ENCODE measurements at places on chromosomes 12 and 14.

DNA sequence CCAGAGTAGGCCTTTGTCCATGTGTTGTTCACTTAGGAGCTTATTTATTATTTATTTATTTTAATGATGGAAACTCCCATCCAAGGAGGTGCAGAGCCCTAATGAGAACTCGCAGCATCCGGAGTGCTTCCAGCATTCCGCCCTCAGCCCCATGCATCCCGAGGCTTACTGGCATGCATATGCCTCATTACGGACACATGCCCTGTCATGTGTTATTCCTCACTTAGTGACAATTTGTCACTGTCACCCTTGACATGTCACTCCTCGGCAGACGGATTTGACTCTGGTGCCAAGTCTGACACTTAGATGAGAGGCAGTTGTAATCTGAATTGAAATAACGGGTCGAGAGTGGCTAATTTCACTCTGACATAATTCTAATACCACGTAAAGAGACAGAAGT lies 132.8 kb downstream of the VRK1 start:
- no peak for DNase-seq

- DNase-seq: no peak
Measured at GRCh38 chr12:93572712-93573551, 457 bp downstream of the SOCS2 start.

DNA sequence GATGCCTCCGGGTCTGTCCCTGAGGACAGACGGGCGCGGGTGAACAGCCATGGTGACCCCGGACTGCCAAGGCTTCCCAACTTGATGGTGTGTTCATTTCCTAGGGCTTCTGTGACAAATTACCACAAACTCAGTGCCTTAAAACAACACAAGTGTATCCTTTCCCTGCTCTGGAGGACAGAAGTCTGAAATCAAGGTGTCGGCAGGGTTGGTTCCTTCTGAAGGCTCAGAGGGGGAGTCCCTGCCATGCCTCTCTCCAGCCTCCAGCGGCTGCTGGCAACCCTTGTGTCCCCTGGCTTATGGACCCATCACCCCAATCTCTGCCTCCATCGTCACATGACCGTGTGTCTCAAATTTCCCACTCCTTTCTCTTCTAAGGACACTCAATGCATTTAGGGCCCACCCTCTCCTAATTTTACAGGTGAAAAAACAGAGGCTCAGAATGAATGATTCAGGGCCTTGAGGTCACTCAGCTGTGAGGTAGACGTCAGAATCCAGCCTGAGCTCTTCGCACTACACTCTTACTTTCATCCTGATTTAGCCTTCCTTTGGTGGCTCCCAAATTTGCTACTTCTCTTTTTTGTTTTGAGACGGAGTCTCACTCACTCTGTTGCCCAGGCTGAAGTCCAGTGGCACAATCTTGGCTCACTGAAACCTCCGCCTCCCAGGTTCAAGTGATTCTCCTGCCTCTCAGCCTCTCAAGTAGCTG lies 45.4 kb downstream of the VCPKMT start:
- no peak for DNase-seq

GRCh38 chr12:12784116-12784515 lies 1.3 kb upstream of the APOLD1 start:
- no peak for DNase-seq

DNA sequence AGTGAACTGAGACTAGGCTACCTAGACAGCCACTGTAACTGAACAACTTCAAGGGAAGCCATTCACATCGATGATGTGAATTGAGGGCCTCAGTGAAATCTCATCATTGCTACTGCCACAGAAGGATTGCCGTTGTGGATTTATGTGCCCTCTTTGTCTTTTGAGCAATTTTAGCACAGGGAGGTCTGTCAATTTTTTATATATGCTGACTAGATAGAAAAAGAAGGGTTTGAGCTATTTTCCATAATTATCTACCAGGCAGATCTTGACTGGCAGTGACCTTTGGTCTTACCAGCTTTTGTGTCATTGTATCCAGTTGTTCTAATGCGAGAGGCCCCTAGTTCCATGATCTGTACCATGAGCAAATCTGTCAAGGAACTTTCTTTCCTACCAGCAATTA lies 179.4 kb downstream of the ERC1 start:
- DNase-seq: no peak

- DNase-seq: no peak
Measured at GRCh38 chr12:121366063-121366459, 13.8 kb upstream of the ANAPC5 start.

DNA sequence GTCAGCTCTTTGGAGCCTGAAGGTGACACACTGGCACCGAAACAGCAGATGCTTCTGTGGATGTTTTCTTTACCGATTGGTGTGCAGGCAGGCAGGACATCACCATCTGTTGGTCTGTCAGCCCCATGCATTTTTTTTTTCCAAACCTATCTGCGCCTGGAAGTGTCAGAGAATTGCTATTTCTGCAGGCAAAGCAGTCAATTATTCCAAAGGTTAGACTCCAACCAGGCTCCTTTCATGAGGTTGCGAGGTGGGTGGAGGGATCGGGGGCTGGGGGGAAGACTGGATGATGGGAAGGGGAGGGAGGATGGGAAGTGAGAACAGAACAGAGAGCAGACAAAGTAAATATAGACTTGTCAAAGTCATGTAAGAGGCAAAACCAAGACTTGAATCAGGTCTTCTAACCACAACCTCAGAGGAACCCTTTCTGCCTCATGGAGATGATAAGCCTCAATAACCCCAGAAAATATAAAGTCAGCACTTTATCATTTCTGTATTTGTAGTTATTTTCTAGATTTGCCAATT lies 117.7 kb downstream of the OTOGL start:
- DNase-seq: no peak

GRCh38 chr14:51643140-51643539 lies 8.6 kb upstream of the FRMD6 start:
- DNase-seq: no peak

GRCh38 chr12:91618281-91618680 lies 435.7 kb upstream of the DCN start:
- DNase-seq: no peak

- DNase-seq: no peak
Measured at GRCh38 chr12:49892732-49893317, 10.9 kb downstream of the FAIM2 start.

- no peak for DNase-seq
Measured at GRCh38 chr12:38601949-38602348, 285.4 kb downstream of the ALG10B start.

DNA sequence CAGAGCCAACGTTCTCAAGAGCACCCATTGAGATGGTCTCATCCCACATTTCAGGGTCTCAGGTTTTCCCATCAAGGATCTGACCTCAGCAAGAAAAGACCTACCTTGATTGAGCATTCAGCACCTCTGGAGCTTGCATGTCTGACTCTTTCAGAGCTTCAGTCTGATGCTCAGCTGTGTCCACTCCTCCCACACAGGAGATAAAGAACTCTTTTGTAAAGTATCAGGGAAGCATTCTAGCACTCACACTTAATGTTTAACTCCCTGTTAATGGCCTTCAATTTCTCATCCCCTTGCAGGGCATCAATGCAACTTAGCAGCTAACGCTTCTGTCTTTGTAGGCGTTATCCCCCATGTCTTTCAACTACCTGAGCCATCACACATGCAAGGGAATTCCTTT lies 124.1 kb downstream of the GALC start:
- no peak for DNase-seq

- DNase-seq: no peak
Measured at GRCh38 chr14:26765768-26766520, 168.1 kb upstream of the NOVA1 start.

- no peak for DNase-seq
Measured at GRCh38 chr12:49930515-49931288, 19.8 kb upstream of the AQP2 start.

- DNase-seq: no peak
Measured at GRCh38 chr12:79367032-79367589, 323.7 kb downstream of the PAWR start.

DNA sequence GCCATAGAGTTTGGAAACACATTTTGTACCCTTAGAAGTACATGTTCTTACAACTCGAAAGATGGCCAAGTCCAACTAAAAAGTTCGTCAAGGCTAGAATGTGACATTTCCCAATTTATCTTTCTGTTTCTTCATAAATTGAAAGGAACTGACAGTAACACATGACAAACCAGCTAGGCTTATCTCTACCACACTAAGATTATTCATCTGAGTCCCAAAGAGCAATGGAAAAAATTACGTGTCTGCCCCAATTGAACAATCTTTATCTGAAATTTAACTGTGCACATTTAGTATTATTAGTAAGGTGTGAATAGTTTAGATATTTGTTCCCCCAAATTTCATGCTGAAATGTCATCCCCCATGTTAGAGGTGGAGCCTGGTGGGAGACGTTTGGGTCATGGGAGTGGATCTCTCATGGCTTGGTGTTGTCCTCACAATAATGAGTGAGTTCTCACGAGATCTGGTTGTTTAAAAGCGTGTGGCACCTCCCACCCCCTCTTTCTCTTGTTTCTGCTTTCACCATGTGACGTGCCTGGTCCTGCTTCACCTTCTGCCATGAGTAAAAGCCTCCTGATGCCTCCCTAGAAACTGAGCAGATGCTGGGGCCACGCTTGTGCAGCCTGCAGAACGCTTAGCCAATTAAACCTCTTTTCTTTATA lies 13.3 kb downstream of the CPM start:
- no peak for DNase-seq

- no peak for DNase-seq
Measured at GRCh38 chr12:15151161-15152091, 69.8 kb downstream of the RERG start.

DNA sequence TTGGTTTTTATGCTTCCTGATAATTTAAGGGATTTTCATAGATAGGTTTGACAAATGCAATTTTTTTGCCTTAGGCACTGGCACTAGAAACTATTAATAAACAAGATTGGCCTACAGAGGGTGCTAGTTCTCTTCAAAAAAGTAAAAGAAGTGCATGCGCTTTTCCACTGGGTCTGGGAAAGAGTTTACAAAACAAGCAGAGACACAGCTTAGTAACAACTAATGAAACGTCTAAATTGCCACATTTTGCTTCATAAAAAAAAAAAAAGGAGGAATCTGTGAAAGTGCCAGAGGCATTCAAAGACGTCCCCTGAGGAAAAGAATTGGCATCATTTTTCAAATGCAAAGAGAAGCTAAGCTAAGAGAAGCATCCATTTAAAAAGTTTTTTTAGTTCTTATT lies 58.3 kb upstream of the EEA1 start:
- peak; percentile 67 for DNase-seq

DNA sequence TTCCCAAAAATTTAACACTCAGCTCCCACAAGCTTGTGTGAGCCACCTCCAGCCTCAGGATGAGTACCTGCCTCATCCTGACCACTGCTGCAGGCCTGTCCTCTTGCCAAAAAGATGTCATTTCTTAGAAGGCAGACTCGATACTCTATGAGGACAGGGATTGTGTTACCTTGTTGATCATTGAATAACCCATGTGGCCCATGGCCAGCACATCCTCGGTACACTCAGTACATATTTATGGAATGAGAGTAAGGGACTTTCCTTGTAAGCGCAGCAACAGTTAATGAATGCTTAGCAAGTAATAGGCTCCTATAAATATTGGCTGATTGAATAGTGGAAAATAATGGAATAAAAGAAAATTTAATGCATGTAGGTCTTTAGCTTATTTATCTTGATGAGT lies 15.3 kb upstream of the DGLUCY start:
- no peak for DNase-seq

DNA sequence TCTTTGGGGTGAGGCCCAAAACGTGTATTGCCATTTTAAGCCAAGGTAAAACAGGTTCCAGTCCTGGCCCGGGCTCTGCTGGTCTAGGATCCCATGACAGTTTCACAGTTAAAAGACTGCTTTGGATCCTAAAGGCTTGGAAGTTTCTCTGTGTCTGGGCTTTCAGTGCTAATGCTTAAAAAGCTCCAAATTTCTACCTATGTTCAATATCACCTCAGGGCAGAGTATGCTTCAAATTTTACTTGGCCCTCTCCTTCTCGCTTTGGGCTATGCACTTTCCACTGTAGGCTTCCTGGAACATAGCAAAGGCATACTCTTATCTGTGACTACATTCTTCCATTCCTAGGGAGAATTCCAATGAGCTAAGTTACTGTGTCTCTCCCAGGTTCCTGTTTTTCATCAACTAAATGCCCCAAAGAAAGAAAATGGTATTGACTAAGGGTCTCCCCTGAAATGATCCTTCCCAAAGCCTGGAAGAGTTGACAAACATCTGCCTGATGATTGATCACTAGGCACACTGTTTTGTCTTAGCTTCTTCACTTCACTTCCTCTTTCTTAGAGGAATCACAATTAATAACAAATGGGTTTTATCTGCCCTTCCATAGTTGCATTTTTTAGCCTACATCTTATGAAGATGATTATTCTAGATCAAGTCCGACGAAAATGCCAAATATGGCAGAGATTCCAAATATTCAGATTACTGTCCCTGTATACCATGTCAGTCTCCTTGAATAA lies 79.4 kb downstream of the TMTC2 start:
- DNase-seq: no peak

DNA sequence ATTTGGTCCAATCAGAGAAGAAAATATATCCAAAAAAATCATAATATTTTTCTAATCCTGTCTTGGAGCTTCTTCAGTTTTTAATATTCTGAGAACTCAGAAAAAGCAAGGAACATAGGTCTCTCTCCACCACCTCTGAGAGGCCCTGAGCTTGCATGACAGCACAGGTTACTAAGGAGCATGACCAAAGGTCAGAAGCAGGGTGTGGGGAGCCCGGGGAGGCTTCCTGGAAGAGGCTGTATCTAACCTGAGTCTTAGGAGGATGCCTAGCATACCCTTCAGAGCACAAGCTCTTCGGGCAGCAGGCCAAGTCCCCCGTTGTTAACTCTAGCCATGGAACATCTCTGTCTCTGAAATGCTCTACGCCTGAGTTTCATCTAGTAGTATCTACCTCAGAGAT lies 15.7 kb upstream of the STON2 start:
- no peak for DNase-seq

GRCh38 chr14:99674776-99675381 lies 9.2 kb upstream of the CYP46A1 start:
- DNase-seq: no peak

DNA sequence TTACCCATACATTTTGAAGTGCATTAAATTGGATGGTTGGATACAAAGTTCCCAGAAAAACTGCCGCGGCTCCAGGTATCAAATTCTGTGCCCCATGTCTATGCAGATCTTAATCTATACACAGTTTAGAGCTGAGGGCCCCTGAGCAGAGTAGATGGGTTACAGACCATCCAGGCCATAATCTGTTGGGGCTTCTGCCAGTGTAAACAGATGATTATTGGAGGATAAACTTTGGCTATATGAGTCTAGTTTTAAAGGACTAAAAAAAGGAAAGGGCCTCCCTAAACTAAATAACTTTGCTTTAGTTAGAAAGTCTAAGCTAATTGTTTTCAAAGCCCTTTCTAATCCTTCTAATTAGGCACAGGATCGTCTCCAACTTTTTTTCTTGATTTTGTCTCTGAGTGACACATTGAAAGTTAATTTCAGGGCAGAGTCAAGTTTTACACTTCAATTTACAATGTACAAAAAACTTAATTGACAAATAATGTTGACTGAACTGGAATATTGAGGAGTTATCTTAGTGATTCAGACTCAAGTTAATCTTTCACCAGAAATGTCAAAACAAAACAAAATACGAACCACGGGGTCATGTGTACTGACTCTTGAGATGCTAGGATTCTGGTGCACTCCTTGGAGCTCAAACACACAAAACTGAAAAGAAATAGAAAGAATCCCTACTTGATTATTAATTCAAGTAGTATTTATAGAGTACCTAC lies 133.9 kb upstream of the SCAF11 start:
- DNase-seq: no peak

- no peak for DNase-seq
Measured at GRCh38 chr12:64390275-64390851, at the start of gene C12orf56. Gene C12orf56, minus strand, starts transcription at chr12:64390758. Its CDS starts 193 bp downstream, at chr12:64390565.
